Cardiac septum (tissue), 1 donor: ENCODE measurements at places on chromosomes 13 and 19. TPM values are rescaled to one million over a fixed set of nuclear protein-coding genes. Genes with fewer than 3 reads are reported as not detected.

DNA sequence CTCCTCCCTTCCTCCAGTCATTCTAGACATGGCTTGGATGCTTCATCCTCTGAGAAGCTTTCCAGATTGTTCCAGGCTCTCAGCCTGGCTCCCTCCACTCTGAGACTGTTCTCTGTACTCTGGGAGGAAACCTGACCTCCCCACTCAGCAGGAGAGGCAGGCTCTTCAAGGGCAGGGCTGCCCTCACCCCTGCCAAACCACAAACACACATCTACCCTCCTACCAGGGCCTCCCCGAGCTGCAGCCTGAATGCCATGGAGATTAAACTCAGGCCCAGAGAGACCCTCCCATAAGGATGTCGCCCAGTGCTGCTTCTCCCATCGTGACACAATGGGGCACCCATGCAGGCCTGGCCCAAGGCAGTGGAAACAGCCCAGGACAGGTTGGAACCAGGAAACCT, 16.2 kb downstream of the NUMBL start:
- peak; percentile 66 for DNase-seq

Gene PTPRH
- 3.7 TPM for total RNA-seq

Gene URAD
- total RNA-seq, result not detected

GRCh38 chr19:1402411-1403070, 1.2 kb upstream of the GAMT start:
- DNase-seq, result no peak

- DNase-seq, result no peak
These were observed 42.2 kb upstream of the EPHX3 start for GRCh38 chr19:15274477-15274876.

Gene ZNF135
- total RNA-seq, result 4.2 TPM

DNA sequence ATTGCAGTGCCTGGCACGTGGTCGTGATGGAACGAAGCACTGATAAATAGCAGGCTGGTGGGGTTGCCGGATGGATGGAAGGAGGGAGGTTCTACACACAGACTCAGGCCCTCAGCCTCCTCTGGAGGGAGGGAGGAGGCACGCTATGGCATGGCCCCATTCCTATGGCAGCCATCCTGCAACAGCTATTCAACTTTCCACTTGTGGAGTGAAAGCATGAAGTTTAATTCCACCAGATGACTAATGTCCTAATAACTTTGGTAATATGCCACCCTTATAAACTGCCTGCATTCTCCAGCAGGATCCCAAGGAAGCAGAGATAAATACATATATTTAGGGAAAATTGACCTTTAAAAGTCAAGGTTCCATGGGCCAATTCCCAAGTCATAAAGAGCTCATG, 92.4 kb downstream of the KL start:
- no peak for DNase-seq

DNA sequence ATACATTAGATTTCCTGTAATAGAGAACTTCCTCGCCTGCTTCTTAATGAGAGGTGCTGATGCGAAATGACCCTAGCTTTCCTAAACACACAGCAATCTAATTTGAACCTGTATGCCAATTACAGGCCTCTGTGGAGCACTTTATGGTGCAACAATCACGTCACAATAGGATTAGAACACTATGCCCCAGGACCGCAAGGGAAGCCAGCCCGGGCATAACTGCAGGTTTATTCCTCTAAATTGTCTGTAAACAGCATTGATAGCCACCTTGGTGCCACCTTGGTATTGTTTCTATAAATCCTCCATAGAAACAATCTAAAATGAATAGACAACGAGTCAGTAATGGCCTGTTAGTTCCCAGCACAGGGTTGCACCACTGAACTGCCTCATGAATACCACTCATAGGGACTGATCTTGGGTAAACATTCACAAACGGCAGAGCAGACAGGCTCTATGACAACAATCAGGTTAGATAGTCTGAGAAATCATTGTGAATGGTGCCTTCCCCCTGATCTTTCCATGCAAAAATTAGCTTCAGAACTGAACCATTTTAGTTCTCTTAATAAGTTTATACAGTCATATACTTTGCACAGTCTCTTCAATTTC, 182.5 kb upstream of the OBI1 start:
- no peak for DNase-seq

Gene DAZAP1
- total RNA-seq, result 81.2 TPM

Gene BRME1
- total RNA-seq, result 0.35 TPM

Gene IQCN
- total RNA-seq, result 1.1 TPM

Gene ZNF681
- total RNA-seq, result 0.38 TPM

Gene SBK3
- total RNA-seq, result 6.7 TPM

Gene CLEC17A
- total RNA-seq, result not detected

DNA sequence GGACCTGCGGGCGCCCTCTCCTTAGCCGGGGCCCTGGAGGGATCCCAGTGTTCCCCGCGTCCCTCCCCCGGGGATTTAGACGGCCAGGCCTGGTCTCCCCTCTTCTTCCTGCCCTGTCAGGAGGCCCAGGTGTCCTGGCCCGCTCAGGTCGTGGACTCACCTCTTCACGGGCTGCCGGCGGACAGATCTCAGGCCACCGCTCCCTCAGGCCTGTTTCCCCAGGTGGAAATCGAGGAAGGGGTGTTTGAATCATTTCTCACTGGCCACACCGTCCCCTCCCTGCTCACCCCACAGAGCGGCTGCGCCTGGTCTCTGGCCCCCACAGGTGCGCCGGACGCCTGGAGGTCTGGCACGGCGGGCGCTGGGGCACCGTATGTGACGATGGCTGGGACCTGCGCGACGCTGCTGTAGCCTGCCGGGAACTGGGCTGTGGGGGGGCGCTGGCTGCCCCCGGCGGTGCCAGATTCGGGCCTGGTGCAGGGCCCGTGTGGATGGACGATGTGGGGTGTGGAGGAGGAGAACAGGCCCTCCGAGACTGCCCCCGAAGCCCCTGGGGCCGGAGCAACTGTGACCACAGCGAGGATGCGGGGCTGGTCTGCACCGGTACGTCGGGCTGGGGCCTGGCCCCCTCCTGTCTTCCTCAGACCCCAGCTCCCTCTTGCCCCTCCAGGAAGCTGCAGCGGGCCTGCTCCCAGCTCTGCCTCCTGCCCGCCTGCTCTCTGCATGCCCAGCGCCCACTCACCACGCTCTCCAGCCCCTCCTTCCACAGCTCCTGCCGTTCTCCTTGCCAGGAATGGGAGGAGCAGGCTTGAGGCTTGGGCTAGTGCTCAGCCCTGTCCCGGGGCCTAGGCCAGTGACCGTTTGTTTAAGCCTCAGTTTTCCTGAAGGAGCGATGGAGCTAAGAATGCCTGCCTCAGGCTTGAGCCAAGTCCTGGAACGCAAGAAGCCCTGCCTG, 2.5 kb downstream of the SSC5D start:
- no peak for DNase-seq

DNA sequence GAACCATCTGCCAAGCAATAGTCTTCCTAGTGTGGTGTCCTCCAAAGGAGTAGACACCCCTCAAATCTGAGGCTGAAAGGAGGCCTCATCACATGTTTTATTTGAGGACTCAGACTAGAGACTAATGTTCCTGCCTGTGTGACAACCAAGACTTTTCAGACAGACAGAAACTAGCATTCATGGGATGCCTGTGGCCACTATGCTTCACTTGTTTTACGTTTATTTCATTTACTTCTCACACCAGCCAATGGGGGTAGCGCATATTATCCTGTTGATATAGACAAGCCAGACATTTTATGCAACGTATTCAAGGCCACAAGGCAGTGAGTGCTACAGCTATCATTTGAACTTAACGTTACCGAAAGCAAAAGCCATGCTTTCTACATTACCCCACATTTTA, 391.7 kb upstream of the HTR2A start:
- DNase-seq, result no peak

DNA sequence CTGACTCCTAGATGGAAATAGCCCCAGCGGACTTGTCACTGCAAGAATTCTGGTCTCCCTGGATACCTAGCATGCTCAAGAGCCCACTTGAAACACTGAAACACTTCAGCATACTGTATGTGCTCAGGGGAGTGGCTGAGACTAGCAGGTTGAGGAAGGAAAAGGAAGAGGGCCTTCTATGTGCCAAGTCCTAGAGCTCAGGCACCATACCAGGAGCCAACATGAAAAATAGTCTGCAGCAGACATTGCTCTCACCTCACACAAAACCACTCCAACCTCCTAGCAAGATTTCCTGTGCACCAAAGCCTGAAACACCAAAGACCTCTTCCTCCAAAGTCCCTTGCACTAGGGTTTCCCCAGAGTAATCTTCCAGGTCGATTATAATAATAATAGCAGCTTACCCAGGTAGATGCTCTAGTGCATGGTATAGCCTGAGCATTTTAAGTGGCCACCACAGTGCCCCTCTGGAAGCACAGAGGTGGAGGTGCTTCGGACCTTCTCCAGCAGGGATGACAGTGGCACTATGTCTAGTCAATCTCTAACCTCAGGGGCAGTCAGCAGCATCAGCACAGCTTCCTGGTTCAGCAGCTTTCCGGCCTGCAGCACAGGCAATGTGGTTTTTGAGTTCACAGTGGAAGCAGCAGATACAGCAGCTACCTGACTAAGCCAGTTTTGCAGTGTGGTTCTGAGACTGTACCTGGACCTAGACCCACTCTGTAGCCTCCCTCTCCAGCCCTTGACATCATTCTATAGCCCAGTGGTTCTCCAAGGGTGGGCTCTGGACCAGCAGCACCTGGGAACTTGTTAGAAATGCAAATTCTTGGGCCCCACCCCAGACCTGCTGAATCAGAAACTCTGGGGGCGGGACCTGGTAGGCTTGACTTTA, 45.6 kb upstream of the UBE2L5 start:
- no peak for DNase-seq

Gene GRIK5
- 4.6 TPM for total RNA-seq

Gene MKNK2
- total RNA-seq, result 122 TPM

DNA sequence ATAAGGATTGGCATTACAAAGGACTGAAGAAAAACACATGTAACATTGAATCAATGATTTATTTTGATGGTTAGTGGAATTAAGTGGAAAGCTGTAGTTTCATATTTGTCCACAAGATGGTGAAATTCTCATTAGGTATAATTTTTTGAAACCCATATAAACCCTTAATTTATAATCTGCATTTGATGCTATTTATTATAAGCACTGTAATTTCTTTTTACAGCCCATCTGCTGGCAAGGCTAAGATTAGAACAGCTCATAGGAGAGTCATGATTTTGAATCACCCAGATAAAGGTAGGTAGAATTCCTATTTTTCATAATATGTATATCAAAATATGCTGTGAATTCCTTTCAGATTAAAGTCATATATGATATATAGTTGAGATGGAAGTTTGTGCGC, 62.2 kb downstream of the DNAJC15 start:
- DNase-seq, result no peak

- no peak for DNase-seq
These were observed 412.1 kb downstream of the KLF12 start for GRCh38 chr13:73722120-73722519.

Gene C19orf18
- 2.5 TPM for total RNA-seq

Gene OVOL3
- total RNA-seq, result not detected

DNA sequence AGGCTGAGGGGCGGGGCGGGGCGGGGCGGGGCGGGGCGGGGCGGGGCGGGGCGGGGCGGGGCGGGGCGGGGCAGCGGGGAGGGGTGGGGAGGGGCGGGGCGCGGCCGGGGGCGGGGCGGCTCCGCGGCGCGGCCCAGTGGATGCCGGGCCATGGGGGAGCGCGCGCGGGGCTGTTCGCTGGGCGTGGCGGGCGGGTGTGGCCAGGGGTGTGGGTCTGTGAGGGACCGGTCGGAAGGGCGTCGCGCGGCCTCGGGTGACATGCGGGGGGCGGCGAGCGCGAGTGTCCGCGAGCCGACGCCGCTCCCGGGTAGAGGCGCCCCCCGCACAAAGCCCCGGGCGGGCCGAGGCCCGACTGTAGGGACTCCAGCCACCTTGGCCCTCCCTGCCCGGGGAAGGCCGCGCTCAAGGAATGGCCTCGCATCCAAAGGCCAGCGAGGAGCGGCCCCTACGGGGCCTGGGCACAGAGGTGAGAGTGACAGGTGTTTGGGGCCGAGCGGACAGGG, at the start of gene ZFP28:
ZFP28 (plus strand) TSS at position 188 of the 503 bp plus-strand sequence; CDS start at position 259, 71 bp downstream.
- DNase-seq, result peak; percentile 89

Gene ZNF730
- 0.57 TPM for total RNA-seq

GRCh38 chr19:31096062-31096830, 253.0 kb downstream of the TSHZ3 start:
- no peak for DNase-seq

GRCh38 chr13:67156723-67157060, 73.4 kb downstream of the PCDH9 start:
- no peak for DNase-seq

- DNase-seq, result no peak
These were observed 5.4 kb upstream of the CDC37 start for GRCh38 chr19:10408511-10409283.

Gene PODNL1
- total RNA-seq, result 3.5 TPM

DNA sequence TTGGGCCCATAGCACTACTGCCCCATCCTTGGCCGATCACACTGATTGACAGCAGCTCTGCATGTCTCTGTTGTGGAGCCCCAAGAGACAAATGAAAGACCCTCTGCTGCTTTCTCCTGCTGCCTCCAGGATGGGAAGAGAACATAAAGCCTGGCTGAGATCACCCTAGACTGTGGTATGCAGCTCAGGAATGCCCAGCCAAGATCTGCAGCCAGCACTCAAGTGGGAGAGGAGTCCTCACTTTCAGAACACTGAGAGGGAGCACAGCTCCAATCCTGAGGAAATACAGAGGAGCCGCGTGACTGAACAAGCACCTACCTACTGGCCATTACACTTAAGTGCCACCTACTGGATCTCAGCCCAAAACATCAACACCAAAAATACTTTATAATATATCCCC, 203.0 kb downstream of the POSTN start:
- DNase-seq, result no peak

GRCh38 chr13:110589793-110590390, 25.5 kb upstream of the NAXD start:
- no peak for DNase-seq

Gene ACP7
- total RNA-seq, result not detected

- no peak for DNase-seq
These were observed 1.7 kb downstream of the SSBP4 start for GRCh38 chr19:18420930-18421329.

- no peak for DNase-seq
These were observed 663 bp upstream of the SMAD9 start for GRCh38 chr13:36920616-36921185.

- DNase-seq, result peak; percentile 88
These were observed at the start of gene TBXA2R for GRCh38 chr19:3606690-3607289. TSS of gene TBXA2R (minus strand) at chr19:3606875. CDS start at chr19:3600634, 6,241 bp downstream.
